Amniotic stem cell (primary cell): ENCODE measurements at places on chromosomes 4 and X.
A peak's percentile ranks its signal among the peaks of the same experiment; 100 is the strongest.

DNA sequence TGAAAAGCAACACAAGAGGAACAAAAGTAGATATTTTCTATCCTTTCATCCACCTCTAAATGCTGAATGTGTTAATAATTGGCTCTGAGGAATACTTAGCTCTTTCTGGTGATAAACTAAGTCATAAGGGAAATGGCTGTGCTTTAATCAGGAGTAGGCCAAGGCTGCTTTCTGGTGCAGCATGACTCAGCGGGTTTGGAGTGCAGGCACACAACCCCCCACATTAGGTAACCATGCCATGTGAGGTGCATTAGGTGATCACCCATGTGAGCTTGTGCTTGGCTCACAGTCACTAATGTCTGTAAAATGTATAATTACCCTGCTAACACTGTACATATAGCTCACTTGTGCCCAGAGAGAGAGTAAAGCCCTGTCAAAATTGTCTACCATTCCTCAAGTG, 57.2 kb downstream of the USP38 start:
- DNase-seq = no peak

- DNase-seq = no peak
Measured at GRCh38 chr4:112053825-112054350, 91.4 kb upstream of the FAM241A start.

- DNase-seq = peak; percentile 0
Measured at GRCh38 chrX:105533951-105534350, 288.4 kb upstream of the NRK start.

DNA sequence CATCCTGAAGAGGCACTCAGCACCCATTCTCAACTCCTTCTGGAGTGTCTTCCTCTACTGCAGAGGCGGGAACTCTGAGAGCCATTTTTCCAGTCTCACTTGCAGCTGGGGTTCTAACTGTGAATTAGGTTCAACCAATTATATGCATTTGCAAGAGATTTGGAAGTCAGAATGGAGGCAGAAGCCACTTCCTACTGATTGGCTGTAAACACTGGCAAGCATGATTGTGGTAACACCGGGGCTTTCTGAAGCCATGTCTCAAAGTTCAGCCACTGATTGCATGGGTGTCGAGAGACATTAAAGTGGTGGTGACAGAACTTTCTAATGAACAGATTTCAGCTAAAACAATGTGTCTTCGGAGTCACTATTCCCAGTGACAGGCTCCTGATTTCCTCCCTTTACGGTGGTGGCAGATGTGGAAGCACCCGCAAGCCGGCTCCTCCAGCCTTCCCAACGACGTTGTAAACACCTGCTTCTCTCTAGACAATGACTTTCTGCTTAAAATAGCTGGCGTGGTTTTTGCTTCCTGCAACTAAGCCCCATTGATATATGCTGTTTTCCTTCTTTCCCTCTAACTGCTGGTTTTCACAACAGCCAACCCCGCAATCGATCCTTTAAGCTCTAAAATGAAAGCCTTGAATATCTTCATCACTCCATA, 92.0 kb downstream of the IRF2 start:
- DNase-seq = no peak

DNA sequence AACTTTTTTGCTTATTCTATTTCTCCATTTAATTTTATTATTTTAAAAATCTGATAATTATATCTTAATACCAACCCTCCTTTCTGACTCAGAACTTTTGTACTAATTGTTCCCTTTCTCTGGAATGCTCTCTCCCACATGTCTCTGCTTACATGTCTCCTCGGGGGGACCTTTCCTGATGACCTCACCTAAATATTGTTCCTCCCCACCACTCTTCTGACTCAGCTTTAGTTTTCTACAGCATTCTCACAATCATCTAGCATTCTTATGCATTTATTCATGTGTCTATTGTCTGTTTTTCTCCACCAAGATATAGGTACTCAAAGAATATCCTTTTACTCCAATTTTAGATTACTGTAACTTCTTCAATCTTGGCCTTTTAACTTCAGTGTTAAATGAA, 128.7 kb downstream of the MSL3 start:
- DNase-seq = no peak

- no peak for DNase-seq
Measured at GRCh38 chrX:55919367-55920221, 202.0 kb downstream of the RRAGB start.

DNA sequence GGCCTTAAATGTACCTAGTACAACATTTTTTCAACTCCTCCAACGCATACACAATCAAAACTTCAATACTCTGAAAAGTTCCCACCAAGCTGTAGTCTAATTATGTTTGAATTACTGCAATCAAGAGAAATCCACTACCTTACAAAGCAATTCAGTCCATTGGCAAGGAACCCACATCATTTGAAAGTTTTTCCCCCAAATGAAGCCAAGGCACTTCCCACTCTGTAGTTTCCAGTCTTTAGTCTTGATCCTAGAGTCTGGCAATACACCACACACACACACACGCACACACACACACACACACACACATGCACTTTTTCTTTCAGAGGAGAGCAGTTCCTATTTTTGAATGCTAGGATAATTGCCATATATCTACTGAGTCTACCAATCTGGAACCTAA, 79.6 kb downstream of the ANTXR2 start:
- DNase-seq = no peak

DNA sequence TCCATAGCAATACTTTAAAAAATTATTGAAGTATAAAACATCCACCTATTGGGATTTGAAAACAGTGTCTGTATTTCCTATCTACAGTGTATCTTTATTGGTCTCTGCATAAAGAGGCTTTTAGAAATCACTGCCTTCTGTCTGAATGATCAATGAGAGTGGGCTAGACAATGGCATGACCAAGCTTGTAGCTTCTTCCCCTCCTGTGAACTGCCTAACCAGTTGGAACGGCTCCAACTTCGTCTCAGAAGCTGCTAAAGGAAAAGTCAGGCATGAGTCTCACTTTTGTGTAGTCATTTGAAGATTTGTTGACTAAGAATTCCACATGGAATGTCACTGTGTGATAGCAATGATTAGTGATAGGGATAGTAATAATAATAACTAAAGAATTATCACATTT, 64.2 kb downstream of the INTS12 start:
- DNase-seq = no peak
